Activated T-helper 17 cell treated with anti-CD3 and anti-CD28 coated beads, Interleukin-2, amount 50 U/mL, for 72 hours (primary cell): ENCODE measurements at places on chromosomes 5 and 9.
A peak's percentile ranks its signal among the peaks of the same experiment; 100 is the strongest.

DNA sequence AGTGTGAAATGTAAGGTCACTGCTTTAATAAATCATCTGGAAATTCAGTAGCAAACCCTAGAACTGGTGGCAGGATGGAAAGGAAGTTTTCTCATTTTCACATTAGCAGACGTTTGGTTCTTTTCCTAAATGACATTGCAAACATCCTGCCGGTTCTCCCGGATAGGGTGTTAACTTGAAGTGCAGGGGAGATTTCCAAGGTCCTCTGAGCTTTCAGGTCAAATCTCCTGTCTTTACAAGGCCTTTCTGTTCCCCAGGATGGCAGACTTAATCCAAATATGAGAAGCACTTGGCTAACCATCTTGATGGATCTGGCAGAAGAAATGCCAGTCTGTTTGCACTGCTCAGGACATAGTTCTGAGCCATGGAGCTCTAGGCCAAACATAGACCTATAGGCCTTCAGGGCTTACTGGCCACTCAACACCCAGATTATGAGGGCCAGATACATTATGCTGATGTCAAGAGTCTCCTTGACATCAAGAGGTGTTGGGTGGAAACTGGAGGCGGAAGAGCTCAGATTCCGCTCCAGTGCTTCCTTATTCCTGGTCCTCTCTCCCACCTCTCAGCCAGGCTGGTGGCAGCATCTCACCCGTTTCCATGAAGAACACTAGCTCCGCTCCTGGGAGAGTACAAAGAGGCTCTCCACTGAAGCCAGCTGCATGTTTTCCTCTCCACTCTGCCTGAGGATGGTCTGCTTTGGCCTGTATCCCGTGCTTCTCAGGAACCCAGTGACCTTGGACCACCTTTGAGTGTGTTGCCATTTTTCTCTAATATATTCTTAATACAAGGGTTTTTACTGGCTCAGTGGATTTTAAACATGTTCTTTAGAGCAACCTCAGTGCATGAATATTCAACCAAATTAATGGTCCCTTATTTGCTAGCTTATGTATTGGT is 61.0 kb downstream of the RALGPS1 start:
- no peak for ATAC-seq

DNA sequence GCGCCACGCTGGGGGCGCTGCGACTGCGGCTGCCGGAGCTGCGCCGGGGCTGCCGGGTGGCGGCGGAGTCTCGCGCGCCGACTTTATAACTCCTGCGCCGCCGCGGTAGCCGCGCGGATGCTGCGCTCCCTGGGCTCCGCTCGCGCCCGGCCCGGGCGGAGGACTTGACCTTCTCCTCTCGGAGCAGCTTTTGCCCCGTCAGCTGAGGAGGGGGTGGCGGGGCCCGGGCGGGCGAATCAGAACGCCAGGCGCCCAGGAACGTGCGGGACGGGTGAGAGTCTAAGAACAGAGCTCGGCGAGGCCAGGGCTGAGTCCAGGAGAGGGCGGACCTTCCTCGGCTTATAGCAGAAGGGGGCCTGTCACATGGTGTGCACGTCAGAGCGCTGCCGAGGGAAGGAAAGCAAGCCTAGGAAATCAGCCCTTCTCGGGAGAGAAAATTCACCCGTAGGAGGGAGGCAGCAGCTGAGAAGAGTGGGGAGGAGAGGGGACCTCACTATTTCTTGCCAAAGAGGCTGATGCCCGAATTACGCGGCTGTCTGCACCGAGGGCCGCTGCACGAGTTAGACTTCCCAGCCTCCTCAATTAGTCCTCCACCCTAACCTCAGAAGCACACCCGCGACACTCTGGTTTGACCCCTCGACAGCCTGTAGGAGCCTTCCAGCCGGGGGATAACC is at the start of gene FOXD1:
FOXD1 (minus strand) TSS at position 315 of the 674 bp plus-strand sequence. CDS start 415 bp downstream, outside the sequence.
- peak; percentile 83 for ATAC-seq

- ATAC-seq: no peak
Measured at GRCh38 chr9:89430995-89431394, 66.9 kb downstream of the SEMA4D start.

GRCh38 chr5:56676091-56676768 is 139.1 kb upstream of the MAP3K1 start:
- ATAC-seq: no peak

- no peak for ATAC-seq
Measured at GRCh38 chr5:64883912-64884311, 115.2 kb downstream of the CWC27 start.

GRCh38 chr9:107390279-107390678 is 99.3 kb downstream of the KLF4 start:
- no peak for ATAC-seq

DNA sequence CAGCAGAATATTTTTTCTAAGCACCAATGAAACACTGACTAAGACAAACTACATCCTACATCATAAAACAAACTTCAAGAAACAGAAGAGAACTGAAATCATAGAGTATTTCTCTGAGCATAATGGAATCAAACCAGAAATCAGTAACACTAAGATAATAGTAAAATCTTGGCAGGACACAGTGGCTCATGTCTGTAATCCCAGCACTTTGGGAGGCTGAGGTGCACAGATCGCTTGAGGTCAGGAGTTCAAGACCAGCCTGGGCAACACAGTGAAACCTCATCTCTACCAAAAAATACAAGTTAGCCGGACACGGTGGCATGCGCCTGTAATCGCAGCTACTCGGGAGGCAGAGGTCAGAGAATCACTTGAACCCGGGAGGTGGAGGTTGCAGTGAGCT is 63.1 kb downstream of the RNF130 start:
- ATAC-seq: no peak

GRCh38 chr5:87825583-87825982 is 412.9 kb upstream of the CCNH start:
- ATAC-seq: no peak

DNA sequence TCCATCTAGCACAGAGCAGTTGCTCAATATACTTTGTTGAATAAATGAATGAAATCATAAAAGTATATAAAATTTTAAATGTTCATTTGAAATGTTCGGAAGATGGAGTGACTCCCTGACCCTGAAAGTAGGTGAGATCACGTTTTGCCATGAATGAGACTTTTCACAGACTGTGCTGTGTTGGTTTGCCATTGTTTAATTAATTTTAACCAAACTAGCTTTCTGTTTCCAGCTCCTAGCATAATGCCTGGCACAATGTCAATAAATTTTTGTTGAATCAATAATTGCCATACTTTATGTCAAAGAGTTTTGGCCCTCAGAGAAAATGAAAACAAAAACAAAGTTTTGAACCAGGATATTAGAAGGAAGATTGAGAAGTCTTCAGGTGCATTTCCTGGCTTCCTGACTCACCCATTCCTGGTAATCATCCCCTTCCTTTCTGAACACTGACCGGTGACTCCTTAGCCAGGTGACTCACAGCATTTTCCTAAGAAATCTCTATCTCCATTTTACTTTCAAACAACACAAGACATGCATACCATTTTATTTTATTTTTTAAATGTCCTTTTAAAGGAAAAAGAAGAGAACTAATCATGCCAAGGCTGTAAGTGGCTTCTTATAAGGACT is 15.1 kb downstream of the SLC28A3 start:
- ATAC-seq: no peak

DNA sequence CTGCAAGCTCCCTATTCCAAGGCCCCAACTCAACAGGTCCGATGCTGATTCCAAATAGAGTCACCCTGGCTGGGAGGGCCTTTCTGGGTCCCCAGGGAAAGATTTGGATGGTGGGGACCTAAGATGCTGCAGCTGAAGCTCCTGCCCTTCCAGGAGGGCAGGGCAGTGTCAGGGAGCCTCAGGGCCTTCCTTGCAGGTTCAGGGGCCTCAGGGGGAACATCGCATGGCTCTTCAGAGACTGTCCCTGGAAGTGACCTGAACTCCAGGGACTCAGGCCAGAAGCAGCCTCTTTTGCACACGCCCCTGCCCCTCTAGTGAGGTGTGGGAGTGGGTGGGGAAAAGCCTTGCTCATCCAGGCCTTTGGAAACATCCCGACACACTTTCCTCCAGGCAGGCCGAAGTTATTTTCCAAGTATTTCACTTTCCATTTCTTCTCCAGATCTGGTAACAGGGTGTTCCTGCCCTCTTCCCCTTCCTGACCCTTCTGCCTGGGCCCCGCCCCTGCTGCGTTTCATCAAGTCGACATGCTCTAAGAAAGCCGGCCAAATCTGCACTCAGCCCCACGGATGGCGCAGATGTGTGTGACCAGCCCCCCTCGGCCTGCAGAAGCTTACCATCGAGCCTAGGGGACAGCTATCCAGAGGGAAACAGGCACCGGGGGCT is 159.5 kb downstream of the FGF18 start:
- ATAC-seq: no peak

DNA sequence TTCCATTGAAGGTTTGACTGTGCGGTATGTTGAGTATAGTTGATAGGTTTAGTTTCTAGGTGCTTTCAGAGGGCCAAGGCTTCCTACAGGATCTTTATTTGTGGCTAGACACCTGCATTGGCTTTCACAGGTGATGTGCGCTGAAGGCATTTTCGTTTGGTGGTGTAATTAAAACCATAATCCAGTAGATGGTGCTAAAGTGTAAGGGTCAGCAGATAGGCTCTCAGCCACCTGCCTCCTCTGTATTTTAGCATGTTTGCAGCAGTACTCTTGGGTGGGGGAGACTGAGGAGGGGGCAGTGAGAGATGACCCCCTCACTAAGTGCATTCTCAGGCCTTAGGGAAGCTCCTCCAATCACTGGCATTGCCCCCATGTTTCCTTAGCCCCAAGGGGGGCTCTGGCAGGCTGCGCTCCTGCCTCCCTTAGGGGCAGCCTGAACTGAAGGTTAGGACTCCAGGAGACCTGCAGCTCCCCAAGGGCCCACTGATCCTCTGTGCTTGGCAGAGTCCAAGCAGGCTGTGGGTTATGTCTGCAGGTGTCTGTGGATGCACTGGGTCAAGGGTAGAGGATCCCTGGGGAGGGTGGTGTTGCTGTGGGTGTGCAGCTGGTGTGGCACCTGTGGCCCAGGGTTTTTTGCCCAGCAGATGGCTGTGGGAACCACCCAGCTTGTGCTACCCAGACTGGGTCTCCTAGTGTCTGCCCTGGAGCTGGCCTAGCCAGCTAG is 23.4 kb downstream of the CDK20 start:
- peak; percentile 32 for ATAC-seq

GRCh38 chr5:80554646-80555045 is 15.4 kb downstream of the ANKRD34B start:
- ATAC-seq: no peak

DNA sequence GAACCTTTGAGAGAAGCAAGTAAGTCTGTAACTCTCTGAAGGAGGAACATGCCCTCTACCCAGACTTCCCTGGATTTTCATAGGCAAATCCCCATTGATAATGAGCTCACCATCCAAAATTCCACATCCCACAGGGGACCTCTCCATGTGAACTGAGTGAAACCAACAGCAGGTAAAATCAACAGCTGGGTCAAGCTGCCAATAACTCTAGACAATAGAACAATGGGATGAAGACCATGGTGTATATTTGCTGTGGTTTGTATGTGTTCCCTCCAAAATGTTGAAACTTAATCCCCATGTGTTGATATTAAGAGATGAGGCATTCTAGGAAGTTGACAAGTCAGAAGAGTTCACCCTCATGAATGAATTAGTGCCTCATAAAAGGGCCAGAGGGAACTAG is 110.2 kb upstream of the MYO10 start:
- no peak for ATAC-seq

DNA sequence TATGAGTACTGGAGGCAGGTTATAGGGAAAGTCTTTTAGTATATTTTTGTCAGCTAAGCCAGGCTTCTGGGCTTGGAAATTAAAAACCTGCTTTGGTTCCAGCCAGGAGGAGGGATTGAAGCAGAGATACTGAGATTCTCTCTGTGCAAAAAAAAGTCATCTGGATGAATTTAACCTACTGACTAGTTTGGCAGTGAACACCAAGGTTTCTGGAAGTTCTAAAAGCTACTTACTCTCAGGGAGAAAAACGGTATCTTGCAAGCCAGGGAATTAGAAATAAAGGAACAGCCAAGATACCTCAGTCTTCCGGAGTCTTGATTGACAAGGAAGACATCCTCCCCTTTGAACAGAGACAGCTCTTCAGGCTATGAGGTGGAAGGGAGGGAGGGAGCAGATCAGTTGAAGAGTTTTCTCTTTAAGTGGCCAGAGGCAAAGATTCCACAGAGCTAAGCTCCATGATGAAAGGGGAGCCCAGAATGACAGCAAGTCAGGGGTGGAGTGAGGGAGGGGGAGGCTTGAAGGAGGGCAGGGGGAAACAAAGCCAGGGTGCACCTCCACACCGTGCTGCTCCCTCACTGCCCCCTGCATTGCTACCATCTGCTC is 8.3 kb upstream of the ZBTB34 start:
- ATAC-seq: no peak

GRCh38 chr5:132493821-132494220 is 3.2 kb upstream of the IRF1 start:
- ATAC-seq: no peak

DNA sequence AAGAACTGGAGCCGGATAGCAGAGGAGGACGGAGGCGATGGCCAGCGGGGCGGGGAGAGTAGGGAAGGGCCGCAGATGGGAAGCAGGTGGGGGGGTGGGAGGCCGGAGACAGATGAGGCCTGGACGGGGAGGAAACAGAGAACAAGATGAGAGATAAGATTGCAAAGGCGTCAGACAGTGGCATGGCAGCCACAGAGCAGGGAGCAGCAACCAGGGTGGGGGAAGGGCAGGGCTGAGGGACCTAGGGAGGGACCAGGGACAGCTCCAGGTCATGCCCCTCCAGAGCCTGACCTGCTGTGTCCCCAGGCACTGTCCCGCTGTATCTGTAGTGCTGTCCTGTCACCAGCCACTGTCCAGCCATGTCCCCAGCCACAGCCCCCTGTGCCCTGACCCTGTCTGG is 49.6 kb upstream of the LMX1B start:
- no peak for ATAC-seq

DNA sequence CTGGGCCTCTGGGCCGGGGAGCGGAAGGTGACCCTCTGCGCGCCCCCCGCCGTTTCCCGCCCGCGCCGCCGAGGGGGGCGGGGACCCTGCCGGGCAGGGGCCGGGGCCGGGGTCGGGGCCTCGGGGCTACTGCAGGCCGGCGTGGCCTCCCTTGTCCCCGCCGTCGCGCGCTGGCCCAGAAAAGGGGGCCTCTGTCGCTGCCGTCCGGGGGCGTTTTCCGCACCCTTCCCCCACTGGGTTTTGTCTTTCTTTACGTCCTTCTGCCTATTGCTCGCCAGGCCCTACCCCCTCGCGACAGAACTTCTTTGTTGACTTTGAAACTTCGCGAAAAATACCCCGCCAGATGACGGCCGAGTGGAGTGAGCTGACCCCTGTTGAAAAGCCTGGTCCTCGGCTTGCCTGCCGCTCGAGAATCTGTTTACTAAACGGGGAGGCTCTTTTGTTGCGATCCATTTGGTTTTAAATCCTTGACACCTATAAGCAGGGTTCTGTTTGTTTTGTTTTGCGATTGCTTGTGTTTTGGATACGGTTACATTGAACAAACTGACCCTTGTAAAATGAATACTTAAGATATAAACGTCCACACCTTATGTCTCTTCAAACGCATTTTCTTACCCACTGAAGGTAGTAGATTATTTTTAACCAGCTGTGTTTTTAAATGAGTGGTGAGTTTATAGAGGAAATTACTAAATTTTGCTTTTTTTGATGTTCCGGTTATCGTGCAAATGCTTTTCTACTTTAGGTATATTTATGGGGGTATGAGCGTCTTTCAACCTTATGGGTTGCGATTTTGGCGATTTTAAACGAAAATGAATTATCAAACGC is 765 bp downstream of the MARCHF6 start:
- peak; percentile 13 for ATAC-seq

- ATAC-seq: no peak
Measured at GRCh38 chr5:144207875-144208444, 37.3 kb downstream of the KCTD16 start.
